Activated T-helper 1 cell treated with Interleukin-2 at 50 U/mL for 16 hours (primary cell): ENCODE measurements at places on chromosomes 1 and 21.

DNA sequence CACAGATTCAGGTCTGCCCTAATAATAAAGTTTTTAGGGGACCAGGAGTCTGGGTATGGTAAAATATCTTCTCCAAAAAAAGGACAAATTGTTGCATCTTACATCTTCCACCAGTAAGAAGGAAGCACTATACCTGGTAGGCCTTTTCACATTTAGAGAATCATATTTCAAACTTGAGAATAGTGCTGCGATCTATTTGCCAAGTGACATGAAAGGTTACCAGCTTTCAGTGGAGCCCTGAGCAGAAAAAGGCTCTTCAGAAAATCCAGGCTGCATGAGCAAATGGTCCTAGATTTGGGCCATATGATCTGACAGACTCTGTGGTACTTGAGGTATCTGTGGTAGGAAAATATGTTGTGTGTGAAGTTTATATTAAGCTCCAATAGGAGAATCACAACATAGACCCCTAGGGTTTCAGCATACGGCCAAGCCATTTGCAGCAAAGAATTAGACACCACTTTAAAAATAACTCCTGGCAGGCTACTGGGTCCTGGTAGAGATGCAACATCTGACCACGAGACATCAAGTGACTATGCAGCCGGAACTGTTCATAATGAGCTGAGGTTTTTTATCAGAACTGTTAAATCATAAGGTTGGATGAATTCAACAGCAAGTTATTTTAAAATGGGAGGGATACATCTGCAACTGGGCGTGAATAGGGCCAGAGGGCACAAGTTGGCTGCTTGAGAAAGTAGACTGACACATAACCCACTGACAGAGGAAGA lies 38.6 kb upstream of the CCDC190 start:
- DNase-seq = no peak

GRCh38 chr1:9700340-9700739 lies 48.8 kb downstream of the PIK3CD start:
- no peak for DNase-seq

DNA sequence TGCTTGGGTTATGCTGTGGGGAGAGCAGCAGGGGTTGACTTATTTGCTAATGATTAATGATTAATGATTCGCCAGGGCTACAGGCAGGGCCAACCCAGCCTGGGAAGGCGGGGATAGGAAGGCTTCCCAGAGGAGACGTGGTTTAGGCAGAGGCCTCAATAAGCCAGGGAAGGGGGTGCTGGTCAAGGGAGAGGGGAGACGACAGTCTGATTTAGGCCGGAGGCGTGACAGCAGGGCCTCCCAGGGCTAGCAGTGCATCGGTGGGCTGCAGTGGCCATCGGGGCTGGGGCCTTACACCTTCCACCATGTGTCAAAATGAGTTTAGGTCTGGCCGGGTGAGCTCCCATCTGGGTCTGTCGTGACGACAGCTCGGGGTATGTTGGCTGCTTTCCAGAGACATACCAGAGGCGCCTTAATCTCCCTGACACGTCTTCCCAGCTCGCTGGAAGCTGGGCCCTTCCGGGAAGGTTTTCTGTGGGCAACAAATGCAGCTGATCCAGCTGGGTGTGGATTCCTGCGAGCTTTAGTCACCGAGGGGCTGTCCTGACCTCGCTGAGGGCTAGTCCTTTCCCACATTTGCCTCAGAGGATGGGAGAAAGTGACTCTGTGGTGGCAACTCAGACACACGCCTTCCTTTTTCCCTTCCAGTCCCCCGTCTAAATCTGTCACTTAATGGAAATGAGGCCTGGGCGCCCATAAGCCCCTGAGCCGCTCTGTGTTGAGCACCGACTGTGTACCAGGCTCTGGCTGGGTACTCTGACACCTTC lies 3.7 kb upstream of the SLC1A7 start:
- no peak for DNase-seq

- no peak for DNase-seq
These were observed 84.9 kb downstream of the SIM2 start for GRCh38 chr21:36783612-36784374.

GRCh38 chr1:27154469-27154990 lies 395 bp downstream of the SLC9A1 start:
- DNase-seq = no peak

- DNase-seq = no peak
These were observed 39.5 kb upstream of the USP1 start for GRCh38 chr1:62397301-62397700.

GRCh38 chr21:36918291-36918690 lies 48.2 kb downstream of the HLCS start:
- no peak for DNase-seq

GRCh38 chr1:95168028-95168427 lies 50.9 kb downstream of the TLCD4 start:
- DNase-seq = no peak

DNA sequence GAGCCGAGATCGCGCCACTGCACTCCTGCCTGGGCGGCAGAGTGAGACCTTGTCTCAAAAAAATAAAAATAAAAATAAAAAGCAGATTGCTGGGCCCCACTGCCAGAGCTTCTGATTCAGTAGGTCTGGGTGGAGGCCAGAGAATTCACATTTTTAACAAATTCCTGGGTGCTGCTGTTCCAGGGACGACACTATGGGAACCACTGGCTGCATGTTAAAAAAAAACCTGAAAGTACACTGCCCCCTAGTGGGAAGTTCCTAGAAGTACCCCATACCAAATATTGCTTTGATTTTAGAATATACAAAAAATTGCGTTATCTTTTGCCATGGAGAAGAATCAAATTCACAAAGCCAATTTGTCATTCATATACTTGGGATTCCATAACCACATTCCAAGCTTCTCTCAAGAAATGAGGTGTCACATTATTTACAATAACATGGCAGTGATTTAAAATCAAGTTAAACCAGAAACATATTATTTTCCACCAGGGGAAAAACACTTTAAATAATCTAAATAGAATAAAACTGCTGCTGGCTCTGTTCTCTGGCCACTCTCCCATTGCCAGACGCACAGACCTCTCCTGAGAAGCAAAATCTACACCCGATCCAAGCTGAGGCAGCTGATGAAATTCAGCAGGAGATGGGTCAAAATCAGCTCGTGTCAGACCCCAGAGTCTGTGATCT lies 27.4 kb downstream of the SYF2 start:
- DNase-seq = no peak

GRCh38 chr21:39441502-39442475 lies 3.8 kb downstream of the LCA5L start:
- peak; percentile 5 for DNase-seq

GRCh38 chr1:22031214-22031962 lies 21.1 kb upstream of the CDC42 start:
- no peak for DNase-seq

GRCh38 chr1:179053486-179053885 lies 27.8 kb downstream of the FAM20B start:
- DNase-seq = no peak

GRCh38 chr1:3570066-3570986 lies 41.0 kb downstream of the MEGF6 start:
- DNase-seq = no peak

DNA sequence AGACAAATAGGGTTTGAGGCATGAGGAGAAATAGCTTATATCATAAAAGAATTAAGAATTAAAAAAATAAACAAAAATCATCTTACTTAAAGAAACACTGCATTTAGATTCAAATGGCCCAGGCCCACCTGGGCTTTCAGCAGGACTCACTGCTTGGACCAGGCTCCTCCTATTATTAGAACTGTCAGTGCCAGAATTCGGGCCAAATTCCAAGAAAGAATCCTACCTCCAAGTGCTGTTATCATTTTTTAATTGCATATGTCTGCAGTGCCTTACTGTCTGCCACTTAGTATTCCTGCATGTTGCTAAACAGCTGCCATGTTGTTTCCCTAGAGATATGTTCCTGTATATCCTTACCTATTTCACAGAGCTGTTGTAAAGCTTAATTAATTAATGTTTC lies 112.0 kb downstream of the BARHL2 start:
- no peak for DNase-seq

DNA sequence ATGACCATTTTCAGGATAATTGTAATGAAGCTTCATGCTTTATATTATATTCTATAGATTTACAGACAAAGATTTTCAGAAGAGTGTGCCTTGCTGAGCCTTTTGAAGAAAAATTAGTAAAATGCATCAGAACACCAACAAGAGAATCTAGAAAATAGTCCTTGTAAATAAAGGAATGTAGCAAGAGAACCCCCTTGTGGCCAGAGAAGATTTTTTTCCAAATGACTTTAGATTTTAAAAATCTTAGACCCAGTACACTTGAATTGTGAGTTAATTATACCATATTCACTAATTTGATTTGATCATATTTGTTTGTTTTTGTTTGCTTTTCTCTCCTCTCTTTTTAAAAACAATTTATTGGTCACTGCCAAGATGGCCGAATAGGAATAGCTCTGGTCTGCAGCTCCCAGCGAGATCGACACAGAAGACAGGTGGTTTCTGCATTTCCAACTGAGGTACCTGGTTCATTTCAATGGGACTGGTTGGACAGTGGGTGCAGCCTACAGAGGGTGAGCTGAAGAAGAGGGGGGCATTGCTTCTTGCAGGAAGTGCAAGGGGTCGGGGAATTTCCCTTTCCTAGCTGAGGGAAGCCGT lies 12.8 kb upstream of the IFI44L start:
- no peak for DNase-seq

DNA sequence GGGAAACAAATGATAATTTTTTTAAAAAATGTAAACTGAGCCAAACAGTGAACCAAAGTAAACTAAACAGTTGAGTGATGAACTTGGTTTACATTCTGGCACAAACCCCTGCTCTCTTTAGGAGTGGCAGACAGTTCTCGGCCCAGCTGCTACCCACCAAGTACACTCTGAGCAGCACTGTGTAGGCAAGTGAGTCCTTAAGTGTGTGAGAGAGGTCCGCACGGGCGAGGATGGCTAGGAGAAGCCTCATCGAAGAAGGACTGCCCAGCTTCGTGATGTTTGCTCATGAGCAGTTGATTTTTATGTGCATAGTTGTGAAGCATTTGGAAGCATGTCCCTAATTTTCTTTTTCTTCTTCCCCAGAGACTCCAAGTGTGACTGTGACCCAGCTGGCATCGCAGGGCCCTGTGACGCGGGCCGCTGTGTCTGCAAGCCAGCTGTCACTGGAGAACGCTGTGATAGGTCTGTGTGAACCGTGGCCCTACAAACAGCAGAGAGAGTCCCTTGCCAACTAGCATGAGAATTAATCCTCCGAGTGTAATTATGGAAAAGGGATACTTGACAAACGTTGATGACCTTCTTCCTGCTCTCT lies 32.1 kb downstream of the LAMC2 start:
- DNase-seq = no peak
